Panc1 (cell line): ENCODE measurements at places on chromosomes 12 and 14. TPM values are rescaled to one million over a fixed set of nuclear protein-coding genes. Genes with fewer than 3 reads are reported as not detected.

Gene FLVCR2
- 9.7 TPM for total RNA-seq

Gene IFNG
- 0.33 TPM for total RNA-seq

Gene SMCO2
- total RNA-seq: 0.36 TPM

Gene ARHGEF25
- total RNA-seq: 10.5 TPM

Gene NOVA1
- total RNA-seq: not detected

Gene KCNH3
- total RNA-seq: 0.64 TPM

GRCh38 chr14:102795060-102795925 is 18.0 kb downstream of the TRAF3 start:
- DNase-seq: no peak

- DNase-seq: no peak
Observed at GRCh38 chr14:56703947-56704346, 106.3 kb downstream of the OTX2 start.

GRCh38 chr12:97093187-97093683 is 186.2 kb downstream of the NEDD1 start:
- no peak for DNase-seq

- no peak for DNase-seq
Observed at GRCh38 chr14:53628732-53629430, 327.7 kb downstream of the BMP4 start.

DNA sequence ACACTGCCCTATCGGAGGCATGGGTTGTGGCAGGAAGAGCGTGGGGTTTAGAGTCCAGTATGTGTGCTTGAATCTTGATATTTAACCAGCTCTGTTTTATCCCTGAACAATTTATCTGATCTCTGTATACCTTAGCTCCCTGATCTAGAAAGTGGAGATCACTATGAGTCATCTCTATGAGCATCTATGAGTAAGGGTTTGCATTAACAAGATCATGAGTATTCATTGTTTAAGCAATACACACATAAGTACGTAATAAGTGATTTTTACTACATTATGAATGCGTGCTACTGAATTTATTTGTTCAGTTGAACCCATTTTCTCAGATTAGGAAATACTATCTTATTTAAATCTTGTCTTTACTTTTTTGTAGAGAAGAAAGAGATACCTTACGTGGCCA is 49.4 kb downstream of the GPATCH2L start:
- peak; percentile 38 for DNase-seq

- no peak for DNase-seq
Observed at GRCh38 chr14:34610101-34610500, 19.8 kb downstream of the SNX6 start.

DNA sequence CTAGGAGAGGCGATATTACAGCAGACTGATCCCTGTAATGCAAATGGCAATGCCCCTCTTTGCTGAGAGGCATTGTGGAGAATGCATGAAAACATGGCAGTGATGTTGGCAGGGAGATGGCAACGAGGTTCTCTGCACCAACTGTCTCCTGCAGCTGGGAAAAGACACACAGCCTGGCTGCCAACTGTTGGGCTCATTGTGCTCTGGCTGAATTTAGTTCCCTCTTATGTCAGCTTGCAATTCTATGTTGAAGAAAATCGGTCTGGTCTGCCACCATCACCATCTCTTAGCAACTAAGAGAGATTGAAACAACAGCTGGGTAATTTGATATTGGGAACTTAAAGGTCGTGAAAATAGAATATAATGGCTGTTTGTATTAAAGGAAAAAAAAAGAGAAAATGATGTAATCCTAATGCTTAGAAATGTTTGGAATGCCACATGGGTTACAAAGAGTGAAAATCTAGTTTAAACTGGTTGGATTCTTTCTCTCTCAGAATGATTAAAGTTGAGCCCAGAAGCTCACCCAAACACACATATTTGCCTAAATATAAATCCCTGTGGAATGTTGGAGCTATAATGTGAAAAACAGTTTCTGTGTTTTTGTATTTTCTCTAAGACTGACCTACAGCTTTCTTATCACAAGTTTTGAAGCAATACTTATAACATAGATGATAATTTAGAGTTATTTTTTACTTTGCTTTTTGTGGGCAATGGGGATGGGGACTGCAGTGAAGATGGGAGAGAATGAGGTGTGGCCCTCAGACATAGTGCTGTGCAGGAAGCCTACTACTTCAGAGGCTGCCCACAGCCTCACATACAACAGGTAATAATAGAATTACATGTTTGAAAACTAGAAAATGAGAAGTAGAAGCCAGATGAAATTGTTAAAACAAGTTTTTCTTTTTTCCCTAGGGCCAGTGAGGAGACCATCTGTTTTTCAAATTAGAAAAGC is 143.7 kb downstream of the AKAP6 start:
- DNase-seq: no peak

DNA sequence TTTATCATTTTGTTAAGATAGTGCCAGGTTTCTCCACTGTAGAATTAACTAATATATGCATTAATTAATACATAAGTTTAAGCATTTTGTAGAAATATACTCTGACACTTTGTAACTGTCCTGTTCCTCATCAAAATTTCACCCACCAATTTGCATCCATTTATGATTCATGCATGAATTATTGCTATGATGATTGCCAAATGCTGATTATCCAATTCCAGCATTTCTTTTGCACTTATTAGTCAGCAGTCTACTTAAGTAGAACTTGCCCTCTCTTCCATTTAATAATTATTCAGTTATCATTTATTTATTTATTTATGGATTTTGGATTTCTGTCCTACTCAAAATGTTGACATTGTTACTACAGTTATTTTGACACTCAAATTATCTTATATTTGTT is 72.2 kb downstream of the SLC6A15 start:
- DNase-seq: no peak

DNA sequence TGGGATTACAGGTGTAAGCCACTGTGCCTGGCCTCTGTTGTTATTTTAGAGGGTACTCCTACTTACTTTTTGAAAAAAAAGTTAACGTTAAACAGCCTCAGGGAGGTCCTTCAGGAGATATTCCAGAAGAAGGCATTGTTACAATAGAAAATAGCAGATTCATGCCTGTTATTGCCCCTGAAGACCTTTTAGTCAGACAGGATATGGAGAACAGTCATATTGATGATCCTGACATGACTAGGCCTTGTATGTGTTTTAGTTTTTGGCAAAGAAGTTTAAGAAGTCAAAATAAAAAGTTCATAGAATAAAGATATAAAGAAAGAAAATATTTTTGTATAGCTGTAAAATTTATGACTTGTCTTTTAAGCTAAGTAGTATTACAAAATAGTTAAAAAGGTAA is 45.3 kb downstream of the WASHC3 start:
- no peak for DNase-seq

- no peak for DNase-seq
Observed at GRCh38 chr12:88338486-88338885, 196.4 kb downstream of the TMTC3 start.
